ENCODE measurements at places on chromosomes 11 and 22. TPM values are rescaled to one million over a fixed set of nuclear protein-coding genes. Genes with fewer than 3 reads are reported as not detected.

IFITM10 gene
- 0.96 TPM for total RNA-seq

DNA sequence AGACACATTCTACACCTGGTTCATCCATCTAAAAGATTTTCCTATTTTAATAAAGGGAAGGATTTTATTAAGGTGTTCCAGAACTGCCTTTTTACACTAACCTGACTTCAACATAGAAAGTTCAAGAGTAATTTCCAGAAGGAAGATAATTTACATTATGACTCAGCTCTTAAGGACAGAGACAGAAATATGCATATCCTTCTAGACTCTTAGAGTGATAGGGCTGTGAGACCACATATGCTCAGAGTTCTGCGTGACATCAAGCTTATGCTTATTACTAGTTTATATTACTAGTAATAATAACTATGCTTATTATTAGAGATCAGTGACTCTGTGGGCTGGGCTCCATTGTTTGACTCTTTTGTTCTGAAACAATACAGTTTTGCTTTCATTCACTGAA is 4.6 kb downstream of the PDGFD start:
- no peak for DNase-seq

DNA sequence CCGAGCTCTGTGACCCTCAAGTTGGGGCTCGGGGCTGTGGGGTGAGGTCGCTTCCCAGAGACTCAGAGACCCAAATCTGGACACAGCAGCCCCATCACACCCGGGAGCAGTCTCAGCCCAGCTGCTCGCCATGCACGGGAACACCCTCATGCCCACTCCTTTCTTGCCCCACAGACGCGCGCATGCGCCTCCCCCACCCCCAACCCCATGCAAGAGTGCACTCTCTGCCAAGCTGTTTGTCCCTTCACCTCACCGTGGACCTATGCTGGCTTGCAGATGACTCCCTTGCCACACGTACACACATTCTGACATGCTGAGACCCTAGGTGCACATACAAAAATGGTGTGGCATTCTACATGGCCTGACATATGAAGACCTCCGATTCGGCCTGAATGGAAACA is 478 bp upstream of the CD248 start:
- peak; percentile 44 for DNase-seq

DNA sequence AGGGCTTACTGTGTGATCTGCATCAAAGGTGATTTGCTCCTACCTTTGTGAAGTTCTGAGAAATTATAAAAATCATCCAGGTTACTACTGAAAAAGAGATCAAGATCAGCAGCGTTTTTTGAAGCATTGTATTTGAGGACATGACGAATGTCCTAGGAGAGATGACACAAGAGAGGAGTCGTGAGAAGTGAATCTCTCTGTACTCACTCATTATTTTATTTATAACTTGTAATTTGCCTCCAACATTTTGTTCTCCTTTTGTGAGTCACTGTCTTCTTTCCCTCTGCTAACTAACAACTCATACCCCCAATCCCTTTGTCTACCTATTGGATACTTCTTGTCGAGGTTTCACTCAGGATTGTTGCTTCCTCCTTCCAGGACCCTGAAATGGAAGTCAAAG is 8.6 kb downstream of the NXPE1 start:
- no peak for DNase-seq

DNA sequence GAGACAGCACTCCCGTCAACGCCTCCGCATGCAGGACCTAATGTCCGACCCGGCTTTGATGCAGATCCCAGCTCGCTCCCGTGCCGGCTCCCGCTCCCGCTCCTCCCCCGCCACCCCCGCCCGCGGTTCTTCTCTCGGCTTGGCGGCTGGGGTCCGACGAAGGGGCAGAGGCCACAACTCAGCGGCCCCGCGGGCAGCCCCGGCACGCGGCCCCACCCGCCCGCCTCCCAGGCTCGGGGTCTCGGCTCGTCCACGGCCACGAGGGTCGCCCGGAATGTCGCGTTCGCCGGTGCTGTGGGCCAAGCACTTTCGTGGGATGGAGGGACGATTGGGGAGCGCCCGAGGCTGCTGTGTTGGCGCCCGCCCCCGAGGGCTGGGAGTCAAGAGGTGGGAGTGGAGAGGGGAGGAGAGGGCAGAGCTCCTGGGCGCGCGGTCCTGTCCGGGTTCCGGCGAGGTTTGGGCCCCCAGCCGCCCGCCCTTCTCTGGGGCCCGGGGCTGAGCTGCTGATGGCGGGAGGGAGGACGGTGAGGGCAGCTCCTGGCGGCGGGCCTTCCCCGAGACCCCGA is 5.3 kb upstream of the TBX1 start:
- DNase-seq, result no peak

Measured in activated CD4-positive, alpha-beta T cell treated with anti-CD3 and anti-CD28 coated beads, Interleukin-2, amount 10 ng/mL, durations not matched to agents 7 days and 5 days (primary cell).